ENCODE measurements at places on chromosomes 4 and X.

- DNase-seq = no peak
Observed at GRCh38 chrX:83469551-83469950, 38.5 kb upstream of the POU3F4 start.

GRCh38 chr4:60617731-60618130, 582.4 kb upstream of the ADGRL3 start:
- no peak for DNase-seq

- DNase-seq = no peak
Observed at GRCh38 chrX:103356130-103356798, at the start of gene TCEAL9. TSS of gene TCEAL9 (plus strand) at chrX:103356506. CDS start at chrX:103357685, 1,179 bp downstream.

DNA sequence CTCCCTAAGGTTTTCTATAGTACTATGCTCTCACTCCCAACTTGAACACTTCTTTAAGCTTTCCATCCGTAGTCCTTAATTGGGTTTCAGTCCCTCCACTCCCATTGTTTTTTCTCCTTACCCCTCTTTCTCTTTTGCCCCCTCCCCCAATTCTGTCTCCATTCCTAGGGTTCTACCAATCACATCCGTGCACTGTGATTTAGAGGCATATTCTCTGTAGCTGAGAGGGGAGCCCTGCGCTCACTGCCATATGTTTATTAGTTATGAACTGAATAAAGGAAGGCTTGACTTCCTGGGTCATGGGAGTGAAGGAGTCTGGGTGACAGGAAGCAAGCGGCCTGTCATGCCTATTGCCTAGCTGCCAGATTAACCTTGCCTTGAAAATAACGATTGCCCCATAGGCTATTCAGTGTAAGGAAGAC, 471 bp downstream of the MCTS1 start:
- DNase-seq = peak; percentile 1

GRCh38 chrX:32448320-32448719, 763.0 kb downstream of the DMD start:
- DNase-seq = no peak

DNA sequence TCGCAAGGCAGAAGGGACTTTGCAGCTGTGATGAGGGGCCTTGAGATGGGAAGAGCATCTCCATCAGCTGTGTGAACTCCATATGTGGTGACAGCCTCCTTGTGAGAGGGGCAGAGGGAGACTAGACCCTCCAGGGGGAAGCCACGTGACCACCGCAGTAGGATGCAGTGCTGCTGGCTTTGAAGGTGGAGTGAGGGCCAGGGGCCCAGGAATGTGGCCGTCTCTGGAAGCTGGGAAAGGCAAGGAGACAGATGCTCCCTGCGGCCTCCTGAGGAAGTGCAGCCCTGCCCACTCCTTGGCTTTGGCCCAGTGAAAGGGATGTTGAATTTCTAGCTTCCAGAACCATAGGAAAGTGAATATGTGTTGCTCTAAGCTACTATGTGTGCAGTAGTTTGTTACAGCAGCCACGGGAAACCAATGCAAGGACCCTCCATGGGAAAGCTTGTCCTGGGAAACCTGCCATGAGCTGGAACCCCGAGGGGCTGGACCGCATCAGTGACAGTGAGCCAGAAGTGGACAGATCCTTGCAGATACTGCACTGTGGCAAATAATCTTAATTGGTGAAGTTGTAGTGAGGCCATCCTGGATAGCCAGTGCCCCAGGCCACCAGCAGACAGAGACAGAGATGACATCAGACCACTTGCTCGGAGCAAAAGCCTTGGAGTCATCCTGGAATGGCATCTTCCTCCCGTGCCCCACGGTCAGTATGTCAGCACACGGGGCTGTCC, 35.4 kb upstream of the SORCS2 start:
- DNase-seq = no peak

- no peak for DNase-seq
Observed at GRCh38 chr4:158786121-158786601, 17.3 kb downstream of the FNIP2 start.

Measured in activated T-cell treated with anti-CD3 and anti-CD28 coated beads for 4 hours (primary cell).